ENCODE measurements at places on chromosomes 7 and 10.
A peak's percentile ranks its signal among the peaks of the same experiment; 100 is the strongest.

DNA sequence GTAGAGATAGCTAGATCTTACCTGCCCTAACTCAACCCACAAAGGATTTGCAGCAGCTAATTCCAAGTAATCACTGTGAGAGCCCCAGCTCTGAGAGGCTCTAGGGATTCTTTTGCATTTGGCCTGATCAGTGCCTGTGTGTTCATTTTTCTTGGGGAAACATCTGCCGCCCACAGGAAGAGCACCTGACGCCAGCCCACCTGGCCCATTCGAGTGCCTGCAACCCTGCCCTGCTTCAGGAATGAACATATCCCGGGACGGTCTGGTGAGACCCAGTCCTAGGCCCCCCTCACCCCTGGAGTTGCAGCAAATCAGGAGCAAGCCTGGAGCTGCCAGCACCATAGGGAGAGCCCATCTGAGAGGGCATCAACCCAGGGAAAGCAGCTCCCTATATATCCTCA, 38.8 kb downstream of the GSDME start:
- no peak for DNase-seq

GRCh38 chr7:5776894-5777660, 4.4 kb downstream of the RNF216 start:
- DNase-seq = no peak

DNA sequence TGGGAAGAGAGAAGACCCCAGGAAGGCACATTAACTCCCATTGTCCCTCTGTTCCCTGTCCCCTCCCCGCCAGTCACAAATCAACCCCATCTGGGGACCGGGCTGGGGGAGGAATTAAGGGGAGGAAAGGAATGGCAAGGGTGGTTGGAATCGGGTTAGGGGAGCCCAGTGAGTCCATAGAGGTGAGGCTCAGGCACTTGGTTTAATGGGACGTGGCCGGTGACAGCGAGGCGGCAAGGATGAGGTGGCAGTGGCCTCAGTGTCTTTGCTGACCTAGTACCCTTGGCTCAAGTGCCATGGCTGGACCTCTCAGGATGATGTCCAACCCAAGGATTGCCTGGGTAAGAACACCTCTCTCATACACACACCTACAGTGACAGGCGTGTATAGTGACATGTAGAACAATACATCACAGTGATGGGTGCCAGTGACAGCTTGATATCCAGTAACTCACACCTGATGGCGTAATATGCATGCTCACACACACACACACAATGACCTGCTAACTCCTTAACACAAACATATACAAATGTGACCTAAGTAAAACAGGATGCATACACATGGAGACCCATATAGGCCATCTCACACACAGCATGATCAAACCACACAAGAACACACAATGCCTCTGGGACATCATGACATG, 12.3 kb downstream of the KCNIP2 start:
- DNase-seq = no peak

DNA sequence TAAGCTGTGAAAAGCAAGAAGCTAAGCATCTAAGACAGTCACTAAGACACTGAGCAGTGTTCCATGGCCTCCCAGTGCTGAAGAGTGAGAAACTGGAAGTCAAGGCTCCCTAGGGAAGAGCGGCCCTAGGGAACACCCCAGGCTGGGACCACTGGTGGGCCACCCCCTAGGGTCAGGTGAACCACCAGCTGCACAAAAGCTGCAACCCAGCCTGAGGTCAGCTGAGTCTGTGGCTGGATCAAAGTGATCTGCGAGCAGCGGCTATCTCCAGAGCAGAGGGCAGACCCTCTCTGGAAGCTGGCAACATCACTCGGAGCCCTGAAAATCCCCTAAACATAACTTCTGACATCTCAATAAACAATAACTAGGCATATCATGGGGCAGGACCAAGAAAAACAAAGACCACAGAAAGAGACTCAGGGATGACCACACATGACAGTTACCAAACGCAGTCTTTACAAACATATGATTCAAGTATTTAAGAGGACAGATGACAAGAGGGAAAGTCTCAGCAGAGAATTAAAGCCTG, 125.8 kb downstream of the DLG5 start:
- no peak for DNase-seq

DNA sequence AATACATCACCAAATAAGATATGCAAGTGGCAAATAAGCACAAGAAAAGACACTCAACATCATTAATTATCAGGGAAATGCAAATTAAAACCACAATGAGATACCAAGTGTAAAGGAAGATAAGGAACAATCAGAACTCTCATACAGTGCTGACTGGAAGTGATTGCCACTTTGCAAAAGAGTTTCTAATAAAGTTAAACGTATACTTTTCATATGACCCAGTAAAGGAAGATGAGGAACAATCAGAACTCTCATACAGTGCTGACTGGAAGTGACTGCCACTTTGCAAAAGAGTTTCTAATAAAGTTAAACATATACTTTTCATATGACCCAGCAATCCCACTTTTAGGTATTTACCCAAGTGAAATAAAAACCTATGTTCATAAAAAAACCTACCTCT, 12.2 kb upstream of the JMJD1C start:
- DNase-seq = no peak

GRCh38 chr7:6248581-6248980, 23.8 kb downstream of the CYTH3 start:
- peak; percentile 66 for DNase-seq

DNA sequence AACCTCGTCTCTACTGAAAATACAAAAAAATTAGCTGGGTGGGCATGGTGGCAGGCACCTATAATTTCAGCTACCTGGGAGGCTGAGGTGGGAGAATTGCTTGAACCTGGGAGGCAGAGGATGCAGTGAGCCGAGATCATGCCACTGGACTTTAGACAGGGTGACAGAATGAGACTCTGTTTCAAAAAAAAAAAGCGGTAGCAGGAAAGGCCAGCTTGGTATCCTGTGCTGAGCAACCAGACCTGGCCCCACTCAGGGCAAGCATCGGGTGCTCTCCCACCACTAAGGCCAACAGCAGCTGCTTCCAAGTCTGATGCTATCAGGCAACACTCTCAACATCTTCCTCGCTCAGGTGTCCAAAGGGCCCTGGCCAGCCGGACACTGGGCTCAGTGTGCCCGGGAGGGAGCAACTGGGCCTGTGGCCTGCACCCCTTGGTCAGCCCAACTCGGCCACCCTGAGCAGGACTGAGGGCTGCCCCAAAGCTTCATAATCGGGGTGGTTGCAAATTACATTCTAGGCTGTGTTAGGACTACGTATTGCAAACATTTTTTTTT, 44.3 kb upstream of the MSMB start:
- DNase-seq = no peak

GRCh38 chr7:96308950-96309263, 13.0 kb downstream of the SLC25A13 start:
- no peak for DNase-seq

DNA sequence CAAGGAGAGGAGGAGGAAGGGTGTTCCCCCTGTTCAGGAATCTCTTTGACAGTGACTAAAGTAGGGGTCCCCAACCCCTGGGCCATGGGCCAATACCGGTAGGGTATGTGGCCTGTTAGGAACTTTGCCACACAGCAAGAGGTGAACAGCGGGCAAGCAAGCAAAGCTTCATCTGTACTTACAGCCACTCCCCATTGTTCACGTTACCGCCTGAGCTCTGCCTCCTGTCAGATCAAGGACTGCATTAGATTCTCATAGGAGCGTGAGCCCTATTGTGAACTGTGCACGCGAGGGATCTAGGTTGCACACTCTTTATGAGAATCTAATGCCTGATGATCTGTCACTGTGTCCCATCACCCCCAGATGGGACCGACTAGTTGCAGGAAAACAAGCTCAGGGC, 201.6 kb downstream of the CAMK1D start:
- DNase-seq = no peak

DNA sequence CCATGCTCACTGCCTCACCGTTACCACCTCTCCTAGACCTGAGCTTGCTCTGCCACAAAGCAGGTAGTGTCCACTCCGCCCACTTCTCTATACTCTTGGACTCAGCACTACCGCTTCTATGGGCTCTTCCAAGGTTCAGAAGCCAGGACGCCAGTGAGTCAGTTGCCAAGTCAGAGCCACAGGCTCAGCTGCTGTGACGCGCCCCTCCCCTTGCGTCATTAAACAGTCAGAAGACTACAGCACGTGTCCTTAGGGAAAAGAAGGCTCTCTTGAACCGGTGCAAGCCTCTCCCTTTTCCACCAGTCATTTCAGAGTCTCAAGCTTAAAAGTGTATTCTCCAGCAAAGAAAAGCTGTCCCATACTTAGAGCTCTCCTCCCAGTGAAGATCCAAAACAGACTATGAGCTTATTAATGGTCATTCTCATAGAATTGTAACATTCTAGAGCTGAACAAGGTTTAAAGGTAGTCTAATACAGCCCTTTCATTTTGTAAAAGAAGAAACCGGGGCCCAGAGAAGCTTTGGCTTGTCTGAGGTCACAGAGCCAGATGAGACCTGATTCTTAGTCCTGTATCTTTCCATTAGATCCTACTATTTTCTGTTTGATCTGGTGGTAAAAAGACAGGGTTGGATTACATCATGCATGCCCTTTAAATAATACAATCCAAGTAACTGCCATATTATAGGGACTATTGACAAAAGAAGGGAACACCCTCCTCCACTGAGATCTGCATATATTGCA, 40.9 kb upstream of the MET start:
- DNase-seq = peak; percentile 87

GRCh38 chr7:4479367-4480039, 202.6 kb upstream of the FOXK1 start:
- DNase-seq = peak; percentile 76

All from RWPE1 (cell line).